ENCODE measurements at places on chromosomes 13 and 19. TPM values are rescaled to one million over a fixed set of nuclear protein-coding genes. Genes with fewer than 3 reads are reported as not detected.

The SMIM24 gene
- polyA plus RNA-seq, result 0.02 TPM

The RNF113B gene
- polyA plus RNA-seq, result not detected

The KLK3 gene
- polyA plus RNA-seq, result not detected

The EBI3 gene
- polyA plus RNA-seq, result 0.53 TPM

The F7 gene
- polyA plus RNA-seq, result not detected

The FTL gene
- 931 TPM for polyA plus RNA-seq

The TRPM4 gene
- 11.4 TPM for polyA plus RNA-seq

The OVOL3 gene
- not detected for polyA plus RNA-seq

The ZNF20 gene
- 1.8 TPM for polyA plus RNA-seq

The SULT2B1 gene
- polyA plus RNA-seq, result 295 TPM

The CADM4 gene
- 9.7 TPM for polyA plus RNA-seq

The METTL21C gene
- polyA plus RNA-seq, result not detected

The MEIOSIN gene
- not detected for polyA plus RNA-seq

The ATP8A2 gene
- polyA plus RNA-seq, result not detected

The ZNF524 gene
- 24.6 TPM for polyA plus RNA-seq

The ZNRF4 gene
- polyA plus RNA-seq, result not detected

The LGALS14 gene
- not detected for polyA plus RNA-seq

The ABHD17A gene
- 76.2 TPM for polyA plus RNA-seq

The IZUMO2 gene
- not detected for polyA plus RNA-seq

The ZNF726 gene
- polyA plus RNA-seq, result 2.8 TPM

The C19orf85 gene
- 0.04 TPM for polyA plus RNA-seq

The TSSK6 gene
- 1.2 TPM for polyA plus RNA-seq

The GRK1 gene
- not detected for polyA plus RNA-seq

The ZNF728 gene
- 0.05 TPM for polyA plus RNA-seq

The TMEM221 gene
- 0.13 TPM for polyA plus RNA-seq

The FCER2 gene
- 0.02 TPM for polyA plus RNA-seq

The ZNF480 gene
- 5.7 TPM for polyA plus RNA-seq

The PRR36 gene
- polyA plus RNA-seq, result 0.16 TPM

The SIAH3 gene
- 0.01 TPM for polyA plus RNA-seq

The POMP gene
- 65.2 TPM for polyA plus RNA-seq

The ZNF536 gene
- polyA plus RNA-seq, result 0.53 TPM

The OR7C1 gene
- polyA plus RNA-seq, result 0.02 TPM

The KL gene
- polyA plus RNA-seq, result 0.32 TPM

The RDH8 gene
- not detected for polyA plus RNA-seq

The CYP2S1 gene
- 8.7 TPM for polyA plus RNA-seq

The NEK5 gene
- polyA plus RNA-seq, result 0.08 TPM

The ZNF792 gene
- polyA plus RNA-seq, result 0.41 TPM

The KANK3 gene
- polyA plus RNA-seq, result 5.2 TPM

The IGFL4 gene
- 0.16 TPM for polyA plus RNA-seq

The ZNF383 gene
- 3.0 TPM for polyA plus RNA-seq

The IL27RA gene
- 1.3 TPM for polyA plus RNA-seq

The TINCR gene
- polyA plus RNA-seq, result 59.7 TPM

The UPF3A gene
- polyA plus RNA-seq, result 32.1 TPM

The LILRA1 gene
- 0.08 TPM for polyA plus RNA-seq

The LILRA2 gene
- polyA plus RNA-seq, result 0.55 TPM

The AP1M1 gene
- polyA plus RNA-seq, result 29.9 TPM

The PSPN gene
- polyA plus RNA-seq, result 0.47 TPM

The ATP4A gene
- polyA plus RNA-seq, result 0.02 TPM

The VSTM2B gene
- polyA plus RNA-seq, result not detected

The NLRP9 gene
- polyA plus RNA-seq, result not detected

The AMH gene
- polyA plus RNA-seq, result 2.5 TPM

The SSC5D gene
- 1.0 TPM for polyA plus RNA-seq

The ZBTB32 gene
- 0.18 TPM for polyA plus RNA-seq

The ZNF546 gene
- polyA plus RNA-seq, result 0.52 TPM

The CEACAM7 gene
- polyA plus RNA-seq, result 59.6 TPM

The TUBB4A gene
- polyA plus RNA-seq, result 0.16 TPM

The ZNF555 gene
- 1.2 TPM for polyA plus RNA-seq

Measured in esophagus (tissue), 2 donors.